Omental fat pad (tissue), 4 donors: ENCODE measurements at places on chromosomes 13 and 19.

GRCh38 chr13:101730420-101731000 lies 278.0 kb downstream of the ITGBL1 start:
- DNase-seq: no peak

DNA sequence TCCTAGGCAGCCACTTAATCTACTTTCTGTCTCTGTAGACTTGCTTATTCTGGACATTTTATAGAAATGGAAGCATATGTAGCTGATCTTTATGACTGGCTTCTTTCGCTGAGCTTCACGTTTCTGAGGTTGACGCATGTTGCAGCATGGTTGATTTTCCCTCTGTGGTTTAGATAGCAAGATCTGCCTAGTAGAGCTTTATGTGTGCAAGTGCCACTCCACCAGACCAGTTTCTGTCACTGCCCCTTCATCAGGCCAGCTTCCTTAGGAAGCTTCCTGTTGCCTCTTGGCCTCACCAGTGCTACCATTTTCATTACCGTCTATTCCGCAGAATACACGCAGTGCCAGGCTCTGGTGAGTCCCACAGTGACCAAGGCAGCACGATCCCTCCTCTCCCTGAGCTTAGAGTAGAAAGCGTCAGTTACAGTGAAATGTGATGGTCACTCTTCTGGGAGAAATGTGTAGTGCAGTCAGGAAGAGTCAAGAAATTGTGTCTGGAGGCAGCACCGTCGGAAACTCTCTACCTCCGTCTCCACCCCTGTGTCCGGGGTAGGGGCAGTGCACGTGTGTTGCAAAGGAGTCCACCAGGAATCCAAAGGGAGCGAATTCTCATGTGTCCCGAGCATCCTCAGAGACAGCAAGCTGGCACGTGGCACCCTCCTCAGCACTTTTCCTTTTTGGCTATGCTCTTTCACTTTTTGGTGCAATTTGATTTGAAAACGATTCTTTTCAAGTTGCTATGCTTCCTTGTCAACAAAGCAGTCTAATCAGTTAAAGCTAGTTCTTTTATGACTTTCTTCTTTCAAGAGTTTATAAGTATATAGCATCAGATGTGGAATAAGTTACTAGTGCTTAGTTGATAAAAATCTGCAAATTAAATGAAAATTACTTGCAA lies 45.4 kb upstream of the GPR183 start:
- no peak for DNase-seq

GRCh38 chr13:80141123-80141849 lies 199.6 kb downstream of the SPRY2 start:
- DNase-seq: no peak

DNA sequence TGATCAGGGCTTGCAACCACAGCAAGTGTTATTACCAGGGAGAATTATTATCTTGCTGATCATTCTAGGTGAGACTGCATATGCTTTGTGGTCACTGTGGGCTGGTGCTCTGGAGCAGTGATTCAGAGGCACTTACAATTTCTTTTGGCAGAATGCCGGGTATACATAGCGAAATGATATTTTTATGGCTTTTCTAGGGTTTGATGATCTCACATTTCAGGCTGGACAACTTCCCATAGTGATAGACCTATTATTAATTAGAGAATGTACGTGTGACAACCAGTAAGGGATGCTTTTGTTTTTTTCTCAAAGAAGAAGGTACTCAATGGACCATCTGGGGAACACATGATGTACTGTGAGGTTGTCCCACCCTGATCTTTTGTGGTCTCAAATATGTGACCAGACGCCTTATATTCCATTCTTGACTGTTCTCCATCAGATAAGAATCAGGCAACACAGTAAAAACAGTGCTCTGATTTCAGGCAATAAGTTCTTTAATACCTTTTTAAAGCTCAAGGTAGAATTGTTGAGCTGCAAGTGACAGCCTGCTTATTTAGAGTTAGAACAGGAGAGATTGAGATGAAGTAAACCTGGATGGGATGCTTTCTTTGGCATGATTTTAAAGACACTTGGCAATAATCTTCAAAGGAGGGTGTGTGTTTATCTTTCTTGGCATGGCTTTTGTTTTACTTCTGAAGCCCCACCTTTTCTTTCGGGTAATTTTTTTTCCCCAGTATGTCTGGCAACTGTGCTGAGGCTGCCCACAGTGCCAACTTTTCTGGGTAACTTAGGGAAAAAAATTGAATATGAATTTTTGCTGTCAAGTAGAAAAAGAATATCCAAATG lies 27.4 kb upstream of the SCEL start:
- DNase-seq: no peak

DNA sequence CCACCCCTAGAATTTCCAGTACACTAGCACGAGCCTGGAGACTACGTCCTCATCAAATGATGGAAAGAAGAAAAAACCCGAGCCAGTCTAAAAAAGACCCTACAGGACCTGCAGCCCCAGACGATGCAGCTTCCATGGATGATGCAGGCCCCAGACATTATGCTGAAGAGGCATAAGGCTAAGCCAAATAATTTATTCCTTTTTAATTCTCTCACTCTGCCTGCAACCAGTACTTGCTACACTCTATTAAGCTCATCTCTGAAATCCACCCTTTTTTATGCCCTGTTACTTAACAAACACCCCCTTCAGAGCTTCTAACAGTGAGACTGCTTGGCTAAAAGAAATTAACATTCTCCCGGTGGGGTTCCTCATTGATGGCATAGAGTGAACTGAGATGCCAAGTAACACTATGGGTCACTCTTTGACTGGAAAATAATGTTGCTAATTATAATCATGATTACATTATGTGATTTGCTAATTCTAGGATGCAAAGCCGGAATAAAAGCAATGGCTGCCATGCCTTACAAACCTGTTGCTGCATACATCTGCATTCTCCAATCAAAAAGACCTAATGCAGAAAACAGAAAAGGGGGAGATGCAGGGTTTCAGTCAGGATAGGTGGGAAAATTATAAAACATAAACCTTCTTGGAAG lies 1462.4 kb downstream of the UQCRFS1 start:
- DNase-seq: no peak

GRCh38 chr13:84080748-84081530 lies 198.7 kb upstream of the SLITRK1 start:
- no peak for DNase-seq

GRCh38 chr19:18879579-18880373 lies 16.2 kb downstream of the CERS1 start:
- no peak for DNase-seq

DNA sequence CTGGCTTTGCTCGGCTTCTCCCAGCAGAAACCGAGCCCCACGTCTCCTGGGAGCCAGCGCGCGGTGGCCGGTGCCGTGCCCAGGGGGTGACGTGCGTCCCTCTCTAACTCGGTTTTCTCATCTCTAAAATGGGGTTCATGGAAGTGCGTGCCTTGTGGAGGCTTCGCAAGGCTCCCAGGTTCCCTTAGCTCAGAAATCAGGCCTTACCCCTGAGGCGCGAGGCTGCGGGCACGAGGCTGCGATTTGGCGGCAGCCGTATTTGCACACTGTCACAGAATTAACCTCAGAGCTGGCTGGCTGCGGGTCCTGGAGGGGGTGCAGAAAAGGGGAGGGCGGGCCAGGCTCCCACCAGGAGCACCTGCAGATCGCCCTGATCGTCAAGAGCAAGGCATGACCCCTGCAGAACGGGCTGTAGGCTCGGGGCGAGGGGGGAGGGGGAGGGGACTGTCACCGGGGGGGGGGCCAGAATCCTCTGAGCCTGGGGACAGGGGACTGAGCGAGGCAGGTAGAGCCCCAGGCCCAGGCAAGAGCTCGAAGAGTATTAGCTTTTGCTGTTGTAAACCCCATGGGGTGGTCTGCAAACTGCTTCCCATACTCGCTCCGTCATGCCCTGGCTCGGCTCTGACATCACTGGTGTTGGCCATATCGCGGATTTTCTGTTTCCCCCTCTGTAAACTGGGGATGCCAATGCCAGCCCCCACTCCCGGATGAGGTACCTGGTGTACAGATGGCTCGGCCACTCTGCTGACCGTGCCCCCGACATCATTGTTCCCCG lies 62.2 kb downstream of the CCNE1 start:
- no peak for DNase-seq

DNA sequence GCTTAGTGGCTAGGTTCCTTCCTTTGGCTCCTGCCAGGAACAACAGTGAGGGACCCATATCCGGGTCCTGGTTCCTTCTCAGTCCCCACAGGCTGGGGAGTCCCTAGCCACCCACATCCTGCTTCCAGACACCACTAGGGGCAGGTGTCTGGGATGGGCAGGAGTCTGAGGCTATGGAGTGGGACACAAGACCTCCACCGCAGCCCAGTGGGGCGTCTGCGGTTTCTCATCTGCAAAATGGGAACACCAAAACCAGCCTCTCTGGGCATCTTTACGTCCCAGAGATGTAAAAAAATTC lies 879 bp upstream of the FCGBP start:
- no peak for DNase-seq

- no peak for DNase-seq
These were observed 46.1 kb downstream of the ANKRD10 start for GRCh38 chr13:110868720-110869119.

- DNase-seq: no peak
These were observed 8.1 kb downstream of the ISYNA1 start for GRCh38 chr19:18429717-18430416.
